Neural crest cell (in vitro differentiated cells): ENCODE measurements at places on chromosomes 5 and 9.
A peak's percentile ranks its signal among the peaks of the same experiment; 100 is the strongest.

DNA sequence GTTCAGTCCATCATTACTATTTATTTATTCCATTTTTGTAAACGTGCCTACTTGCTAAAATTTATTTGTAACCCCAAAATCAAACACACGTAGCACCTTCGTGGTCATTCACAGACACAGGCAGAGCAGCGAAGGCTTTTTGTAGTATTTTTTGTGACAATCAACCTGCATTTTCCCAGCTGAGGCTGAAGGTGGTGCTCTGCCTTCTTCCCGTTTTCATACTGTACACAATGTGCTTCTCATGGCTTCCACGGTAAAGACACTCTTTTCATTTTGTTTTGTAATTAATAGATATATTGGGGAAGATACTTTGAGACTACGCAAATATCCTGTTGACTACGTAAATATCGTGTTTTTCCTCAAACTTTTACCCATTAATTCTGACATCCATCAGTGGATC lies 19.4 kb downstream of the DAP start:
- no peak for DNase-seq

GRCh38 chr5:35313291-35313690 lies 83.0 kb upstream of the PRLR start:
- DNase-seq: no peak

- DNase-seq: peak; percentile 74
Measured at GRCh38 chr5:181246276-181247049, 2.8 kb upstream of the RACK1 start.

- DNase-seq: no peak
Measured at GRCh38 chr9:4224181-4224580, 75.7 kb downstream of the GLIS3 start.

DNA sequence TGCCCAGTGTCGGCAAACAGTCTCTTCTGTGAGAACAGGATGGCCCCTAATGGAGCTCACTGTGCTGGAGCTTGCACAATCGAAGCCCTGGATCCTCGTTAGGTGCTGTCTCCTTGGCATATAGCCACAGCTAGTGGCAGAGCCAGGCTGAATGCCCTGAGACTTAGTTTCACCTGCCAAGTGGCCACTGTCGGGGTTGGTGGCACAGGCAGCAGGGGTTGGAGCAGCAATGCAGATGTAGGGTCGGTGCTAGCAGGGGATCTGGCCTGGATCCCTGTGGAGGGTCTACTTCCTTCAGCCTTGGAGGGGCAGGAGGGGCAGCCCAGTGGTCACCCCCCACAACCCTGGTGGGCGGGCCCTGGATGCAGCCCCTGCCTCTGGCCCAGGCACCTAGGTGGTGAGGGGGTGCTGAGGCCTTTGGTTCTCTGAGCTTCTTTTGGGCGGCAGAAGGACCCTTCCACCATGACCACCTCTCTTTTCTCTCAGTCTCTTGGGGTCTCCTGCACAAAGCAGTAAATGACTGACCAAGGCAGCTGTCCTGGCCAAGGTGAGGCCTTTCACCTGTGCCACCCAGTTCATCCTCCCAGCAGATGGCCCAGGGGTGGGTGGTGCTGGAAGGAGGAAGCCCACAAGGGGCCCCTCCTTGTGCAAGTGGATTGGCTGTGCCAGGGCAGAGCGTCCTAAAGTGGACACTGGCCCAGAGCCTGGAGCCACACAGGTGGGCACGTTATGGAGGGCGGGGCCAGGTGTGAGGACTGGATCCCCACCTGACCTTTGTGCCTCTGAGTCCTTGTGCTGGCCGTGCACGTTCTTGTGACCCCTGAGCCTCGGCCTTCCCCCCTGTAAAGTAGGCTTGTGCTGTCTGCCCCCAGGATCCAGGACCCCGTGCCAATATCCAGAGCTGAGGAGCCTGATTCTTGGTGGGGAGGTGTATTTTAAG lies 44.8 kb downstream of the PHF2 start:
- no peak for DNase-seq

GRCh38 chr5:40875958-40876357 lies 33.3 kb upstream of the C7 start:
- no peak for DNase-seq
